ENCODE measurements at places on chromosomes 6 and 20.

GRCh38 chr6:54335871-54336270, 27.6 kb downstream of the TINAG start:
- no peak for DNase-seq

GRCh38 chr6:110545081-110545872, 68.9 kb upstream of the SLC22A16 start:
- no peak for DNase-seq

DNA sequence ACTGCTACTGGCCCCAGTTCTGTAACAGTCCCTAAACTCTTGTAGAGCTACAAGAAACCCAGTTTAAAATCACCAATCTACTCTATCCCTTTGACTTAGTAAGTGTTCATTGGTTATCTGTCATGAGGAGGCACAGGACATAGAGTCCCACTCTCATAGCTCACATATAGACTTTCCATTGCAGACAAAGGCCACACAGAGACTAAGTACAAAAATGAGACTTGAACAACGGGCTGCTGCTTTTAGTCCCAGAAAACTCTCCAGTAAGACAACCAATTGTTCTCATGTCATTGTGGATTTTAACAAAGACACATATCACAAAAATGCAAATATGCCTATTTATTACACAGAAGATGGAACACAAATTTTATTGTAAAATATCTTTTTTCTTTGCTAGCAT, 197.4 kb downstream of the PTPRK start:
- no peak for DNase-seq

DNA sequence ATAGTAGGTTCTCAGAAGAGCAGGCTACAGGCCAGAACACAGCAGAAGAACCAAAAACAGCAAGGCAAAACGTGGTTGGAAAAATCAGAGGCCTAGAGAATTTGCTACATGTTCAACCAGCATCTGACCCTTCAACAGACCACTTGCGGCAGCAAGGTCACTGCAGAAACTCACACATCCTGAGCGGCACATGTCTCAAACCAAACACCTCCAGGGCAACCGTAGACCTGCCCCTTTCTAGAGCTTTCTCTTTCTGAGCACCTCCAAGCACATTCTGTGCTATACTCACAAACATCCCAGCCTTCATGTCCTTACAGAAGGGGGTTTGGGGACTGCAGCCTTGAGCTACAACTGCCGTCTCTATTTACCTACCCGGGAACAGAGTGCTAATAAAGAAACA, 52.6 kb downstream of the GFOD1 start:
- no peak for DNase-seq

- DNase-seq, result no peak
These were observed 403 bp downstream of the CDH26 start for GRCh38 chr20:59958626-59959025.

DNA sequence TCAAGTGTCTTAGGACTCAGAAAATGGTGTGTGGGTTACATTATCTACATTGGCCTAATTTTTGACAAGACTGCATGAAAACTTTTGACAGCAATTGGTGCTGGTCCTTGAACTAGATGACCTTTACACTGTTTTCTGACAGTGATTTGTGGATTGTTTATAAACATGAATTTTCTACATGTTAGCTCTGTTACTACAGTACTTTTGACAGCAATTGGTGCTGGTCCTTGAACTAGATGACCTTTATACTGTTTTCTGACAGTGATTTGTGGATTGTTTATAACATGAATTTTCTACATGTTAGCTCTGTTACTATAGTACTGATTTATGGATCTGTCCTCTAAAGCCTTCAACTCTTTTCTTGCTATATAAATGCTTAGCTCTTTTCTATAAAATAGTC, 16.7 kb downstream of the KCTD20 start:
- DNase-seq, result no peak
